ENCODE measurements at places on chromosomes 2 and 18.

DNA sequence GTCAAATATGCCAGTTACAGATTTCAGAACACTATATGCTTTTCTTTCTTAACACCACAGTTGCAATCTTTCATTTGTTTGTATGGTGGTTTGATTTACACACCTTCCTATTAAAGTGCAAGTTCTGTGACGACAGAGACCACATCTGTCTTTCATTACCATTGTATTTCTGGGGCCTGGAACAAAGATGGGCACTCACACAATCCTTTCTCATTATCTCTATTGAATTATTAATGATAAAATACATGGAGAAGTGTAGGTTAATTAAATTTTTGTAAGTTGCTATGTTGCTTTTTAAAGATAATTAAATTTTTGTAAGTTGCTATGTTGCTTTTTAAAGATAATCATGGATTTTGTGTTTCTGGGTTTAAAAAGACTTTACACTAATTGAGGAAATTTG lies 79.9 kb downstream of the KCTD18 start:
- no peak for DNase-seq

DNA sequence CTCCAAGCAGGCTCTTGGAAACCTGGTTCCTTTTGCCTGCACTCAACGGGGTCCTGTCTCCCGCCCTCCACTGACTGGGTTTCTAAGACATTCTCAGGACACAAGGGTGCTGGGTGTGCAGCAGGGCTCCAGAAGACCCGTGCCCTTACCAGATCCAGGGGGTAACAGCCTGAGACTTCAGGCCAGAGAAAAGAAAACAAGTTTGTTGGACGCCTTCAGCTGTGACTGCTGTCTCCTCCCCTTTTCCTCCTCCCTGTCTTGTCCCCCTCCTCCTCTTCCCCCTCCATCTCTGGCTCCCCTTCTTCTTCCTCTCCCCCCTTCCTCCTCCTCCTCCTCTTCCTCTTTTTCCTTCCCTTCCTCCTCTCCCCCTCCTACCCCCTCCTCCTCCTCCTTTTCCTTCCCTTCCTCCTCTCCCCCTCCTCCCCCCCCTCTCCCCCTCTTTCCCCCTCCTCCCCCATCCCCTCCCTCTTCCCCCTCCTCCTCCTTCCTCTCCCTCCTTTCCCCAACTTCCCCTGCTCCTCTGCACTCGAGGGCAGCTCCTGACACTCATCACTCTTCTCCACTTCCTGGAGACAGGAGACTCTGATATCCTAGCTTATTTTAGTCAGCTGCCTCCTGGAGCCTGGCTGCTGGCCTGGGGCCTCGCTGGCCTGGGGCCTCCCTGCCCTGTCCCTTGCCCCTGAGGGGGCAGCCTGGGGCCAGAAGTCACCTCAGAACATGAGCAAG lies 12.4 kb downstream of the ADRA2B start:
- peak; percentile 15 for DNase-seq

GRCh38 chr18:65901522-65901921 lies 150.7 kb downstream of the CDH7 start:
- no peak for DNase-seq

- DNase-seq, result no peak
Observed at GRCh38 chr18:50453732-50454131, 78.9 kb downstream of the SKA1 start.

DNA sequence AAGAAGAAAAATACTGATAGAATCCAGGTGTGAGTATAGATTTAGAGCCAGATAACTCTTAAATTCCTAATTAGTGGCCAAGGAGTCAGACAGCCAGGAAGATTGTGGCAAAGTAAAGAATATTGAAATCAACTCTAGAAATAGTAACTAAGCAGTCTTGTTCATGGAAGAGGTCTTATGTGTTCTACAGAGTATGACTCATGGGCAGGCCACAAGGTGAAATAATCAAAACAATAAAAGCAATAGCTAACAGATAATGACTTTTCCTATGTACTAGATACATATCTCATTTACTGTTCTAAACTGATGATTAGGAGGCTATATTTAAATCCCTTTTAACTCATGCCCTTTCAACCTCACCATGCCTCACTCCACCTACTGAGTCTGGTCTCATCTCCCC lies 227.4 kb upstream of the COL3A1 start:
- DNase-seq, result no peak

GRCh38 chr2:68767031-68767961 lies 32.7 kb downstream of the ARHGAP25 start:
- DNase-seq, result no peak

- no peak for DNase-seq
Observed at GRCh38 chr2:116366212-116366611, 1448.3 kb upstream of the DDX18 start.

GRCh38 chr2:211331736-211332135 lies 775.3 kb downstream of the CPS1 start:
- DNase-seq, result no peak

- DNase-seq, result no peak
Observed at GRCh38 chr2:205212357-205212756, 469.9 kb upstream of the NRP2 start.

DNA sequence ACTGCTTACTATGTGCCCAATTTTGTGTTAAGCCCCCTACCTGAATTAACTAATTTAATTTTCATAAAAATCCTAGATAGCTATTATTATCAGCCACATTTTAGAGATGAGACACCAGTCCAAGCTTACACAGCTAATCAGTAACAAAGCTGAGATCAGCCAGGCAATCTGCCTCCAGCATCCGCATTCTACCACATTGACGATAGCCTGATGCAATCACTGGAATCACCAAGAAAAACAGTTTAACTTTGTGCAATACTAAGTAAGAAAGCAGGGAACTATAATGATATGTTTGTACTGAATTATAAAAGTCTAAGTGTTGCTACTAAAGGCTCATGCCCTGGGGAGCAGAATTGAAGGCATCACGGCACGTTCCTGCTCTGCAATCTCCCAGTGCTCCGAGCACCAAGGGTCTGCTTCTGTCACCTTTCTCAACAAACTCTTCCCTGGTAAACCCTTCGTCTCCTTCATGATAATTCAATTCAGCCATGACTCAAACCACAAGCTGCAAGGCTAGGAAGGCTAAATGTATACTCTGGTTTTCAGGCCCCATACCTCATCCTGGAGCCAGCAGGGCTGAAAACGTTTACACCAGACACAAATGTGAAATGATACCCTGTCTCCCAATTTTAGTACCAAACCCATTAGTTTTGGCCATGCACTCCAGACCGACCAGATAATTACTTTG lies 19.4 kb downstream of the KANSL3 start:
- peak; percentile 5 for DNase-seq

- no peak for DNase-seq
Observed at GRCh38 chr2:8289111-8289510, 392.7 kb upstream of the ID2 start.

DNA sequence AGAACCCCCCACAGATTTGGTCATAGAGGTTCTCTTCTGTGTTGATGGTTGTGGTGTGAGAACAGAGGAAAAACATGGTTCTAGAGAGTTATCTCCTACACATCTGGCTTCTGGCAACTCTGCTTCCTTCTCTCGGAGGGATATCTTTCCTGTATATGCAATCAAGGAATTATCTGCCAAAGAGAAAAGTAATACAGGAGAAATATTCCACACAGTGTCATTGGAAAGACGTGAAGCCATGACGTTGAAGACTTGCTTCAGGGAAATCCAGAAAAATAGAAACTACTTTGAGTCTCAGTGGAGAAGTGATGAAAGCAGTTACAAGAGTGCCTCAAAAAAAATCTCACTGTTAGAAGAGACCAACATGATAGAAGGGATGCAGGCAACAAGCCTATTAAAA lies 78.5 kb downstream of the RAB31 start:
- peak; percentile 8 for DNase-seq

- no peak for DNase-seq
Observed at GRCh38 chr18:44602380-44602779, 78.3 kb upstream of the SETBP1 start.

GRCh38 chr2:48369971-48370370 lies 160.0 kb upstream of the STON1 start:
- DNase-seq, result no peak

DNA sequence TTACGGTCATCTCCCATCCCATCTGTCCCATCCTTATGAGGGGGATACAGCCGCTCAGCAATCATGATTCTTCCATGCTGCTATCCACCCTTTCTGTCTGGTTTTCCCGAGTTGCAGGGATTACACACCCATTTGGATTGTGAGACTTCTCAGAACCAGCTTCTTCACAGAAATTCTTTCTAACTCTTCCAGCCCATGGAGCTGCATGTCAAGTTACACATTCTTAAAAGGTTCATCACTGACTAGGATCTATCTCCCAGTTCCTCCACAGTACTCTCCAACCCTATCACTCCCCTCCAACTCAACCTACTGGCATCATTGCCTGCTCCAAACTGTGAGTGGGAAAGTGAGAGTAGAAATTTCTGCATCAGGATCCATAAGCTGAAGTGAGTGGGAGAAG lies 558.2 kb upstream of the TNP1 start:
- no peak for DNase-seq

- DNase-seq, result no peak
Observed at GRCh38 chr18:63523660-63524059, 18.5 kb upstream of the SERPINB12 start.

- DNase-seq, result no peak
Observed at GRCh38 chr2:215437614-215438013, 1.7 kb upstream of the FN1 start.

GRCh38 chr2:109172556-109173105 lies 43.6 kb downstream of the SH3RF3 start:
- no peak for DNase-seq

GRCh38 chr2:109660046-109660860 lies 46.1 kb downstream of the SOWAHC start:
- no peak for DNase-seq

DNA sequence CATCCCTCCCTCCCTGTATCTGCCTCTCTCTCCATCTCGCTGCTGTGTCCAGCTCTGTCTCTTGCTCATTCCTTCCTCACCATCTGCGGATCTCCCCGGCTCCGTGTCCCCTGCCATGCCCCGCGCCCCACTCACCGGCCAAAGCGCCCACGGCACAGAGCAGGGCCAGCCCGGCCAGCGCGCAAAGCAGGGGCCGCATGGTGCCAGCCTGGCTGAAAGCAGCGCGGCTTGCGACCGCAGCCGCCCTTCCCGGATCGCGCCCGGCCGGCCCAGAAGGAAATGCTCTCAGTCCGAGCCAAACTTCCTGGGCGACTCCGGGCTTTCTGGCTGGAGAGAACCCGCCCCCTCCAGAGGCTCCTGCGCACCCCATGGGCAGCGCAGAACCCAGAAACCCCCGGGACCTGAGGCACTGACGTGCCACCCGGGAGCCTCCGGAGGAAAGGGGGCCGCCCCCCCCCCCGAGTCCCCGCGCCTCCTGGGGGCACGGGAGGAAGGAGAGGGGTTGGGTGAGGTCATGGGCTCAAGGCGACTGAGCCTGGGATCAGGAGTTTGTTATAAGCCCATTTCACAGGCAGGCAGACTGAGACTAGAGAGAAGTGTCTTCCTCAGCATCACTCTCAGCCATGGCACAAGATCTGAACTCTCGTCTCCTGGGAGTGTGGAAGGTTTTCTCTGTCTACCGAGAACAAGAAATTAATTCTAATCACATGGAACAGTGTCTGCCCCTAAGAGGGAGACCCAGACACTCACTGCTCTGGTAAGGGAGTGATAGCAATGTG lies 45.2 kb upstream of the RAB6C start:
- DNase-seq, result no peak

- DNase-seq, result no peak
Observed at GRCh38 chr2:128409326-128410034, 90.8 kb upstream of the HS6ST1 start.

DNA sequence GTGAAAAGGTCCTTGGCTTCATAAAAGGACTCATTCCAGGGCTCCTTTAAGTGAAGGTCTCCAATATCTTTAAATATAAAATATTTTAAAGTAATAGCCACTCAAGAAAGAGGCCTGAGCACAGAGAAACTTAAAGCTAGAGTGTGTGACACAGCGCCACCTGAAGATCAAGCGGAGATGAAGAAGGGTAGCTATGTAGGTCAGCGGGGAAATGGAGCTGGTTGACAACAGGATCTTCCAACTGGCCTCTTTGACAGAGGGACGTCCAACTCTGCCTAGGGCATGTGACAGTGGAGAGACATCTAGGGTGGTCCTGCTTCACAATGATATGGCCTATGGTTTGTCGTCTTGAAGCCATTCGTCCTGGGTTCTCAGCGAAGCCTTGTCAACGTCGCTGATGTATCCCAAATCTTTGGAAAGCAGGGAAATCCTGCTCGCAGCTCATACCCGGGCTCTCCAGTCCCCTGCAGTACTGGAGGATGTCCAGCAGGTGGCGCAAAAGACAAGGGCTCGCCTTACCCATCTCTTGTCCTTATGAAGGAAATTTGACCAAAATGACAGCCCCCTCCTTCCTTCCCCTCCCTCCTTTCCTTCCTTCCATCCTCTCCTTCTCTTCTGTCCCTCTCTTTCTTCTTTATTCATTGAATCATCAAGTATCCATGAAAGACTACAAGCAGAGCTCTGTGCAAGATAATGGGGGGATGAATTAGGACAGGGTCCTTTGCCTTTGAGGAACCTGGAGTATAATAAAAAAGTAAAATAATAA lies 59.6 kb downstream of the LONRF2 start:
- peak; percentile 57 for DNase-seq

All from MV-4-11 (cell line).